NCI-H187 (cell line): ENCODE measurements at places on chromosomes 7 and 10.

DNA sequence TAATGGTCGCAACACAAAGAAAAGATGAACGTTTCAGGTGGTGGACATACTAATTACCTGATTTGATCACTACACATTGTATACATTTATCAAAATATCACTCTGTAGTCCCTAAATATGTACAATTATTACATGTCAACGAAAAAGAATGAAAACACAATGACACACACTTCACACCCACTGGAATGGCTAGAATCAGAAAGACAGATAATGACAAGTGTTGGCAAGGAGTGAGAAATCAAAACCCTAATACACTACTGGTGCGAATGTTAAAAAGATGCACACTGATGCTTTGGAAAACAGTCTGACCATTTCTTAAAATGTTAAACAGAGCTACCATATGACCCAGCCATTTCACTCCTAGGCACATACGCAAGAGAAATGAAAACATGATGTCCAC lies 2.3 kb downstream of the COA1 start:
- no peak for DNase-seq

DNA sequence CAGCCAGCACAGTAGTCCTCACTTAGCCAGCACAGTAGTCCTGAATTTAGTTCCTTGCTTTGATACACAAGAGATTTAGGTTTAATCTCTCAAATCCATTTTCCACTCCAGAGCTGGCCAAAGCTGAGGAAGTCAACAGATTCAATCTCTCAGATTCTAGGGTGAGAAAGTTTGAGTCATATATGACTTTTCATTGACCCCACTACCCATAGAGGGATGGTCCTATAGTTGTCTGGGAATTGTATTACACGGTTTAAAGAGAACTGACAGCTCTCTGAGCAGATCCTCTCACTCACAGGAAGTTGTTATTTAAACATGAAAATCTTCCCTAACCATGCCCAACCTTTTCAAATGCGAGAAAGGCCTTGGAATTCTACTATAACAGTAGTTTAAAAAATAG lies 641.8 kb upstream of the SEMA3D start:
- no peak for DNase-seq

DNA sequence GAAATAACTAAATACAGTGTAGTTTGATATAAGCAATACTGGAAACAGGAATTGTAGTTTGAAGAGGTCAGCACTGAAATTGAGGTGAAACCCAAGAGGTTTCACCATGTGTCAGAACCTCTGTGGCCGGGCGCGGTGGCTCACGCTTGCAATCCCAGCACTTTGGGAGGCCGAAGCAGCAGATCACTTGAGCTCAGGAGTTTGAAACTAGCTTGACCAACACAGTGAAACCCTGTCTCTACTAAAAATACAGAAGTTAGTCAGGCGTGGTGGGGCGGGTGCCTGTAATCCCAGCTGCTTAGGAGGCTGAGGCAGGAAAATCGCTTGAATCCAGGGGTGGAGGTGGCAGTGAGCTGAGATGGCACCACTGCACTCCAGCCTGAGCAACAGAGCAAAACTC lies 13.7 kb downstream of the AHCYL2 start:
- DNase-seq = no peak

DNA sequence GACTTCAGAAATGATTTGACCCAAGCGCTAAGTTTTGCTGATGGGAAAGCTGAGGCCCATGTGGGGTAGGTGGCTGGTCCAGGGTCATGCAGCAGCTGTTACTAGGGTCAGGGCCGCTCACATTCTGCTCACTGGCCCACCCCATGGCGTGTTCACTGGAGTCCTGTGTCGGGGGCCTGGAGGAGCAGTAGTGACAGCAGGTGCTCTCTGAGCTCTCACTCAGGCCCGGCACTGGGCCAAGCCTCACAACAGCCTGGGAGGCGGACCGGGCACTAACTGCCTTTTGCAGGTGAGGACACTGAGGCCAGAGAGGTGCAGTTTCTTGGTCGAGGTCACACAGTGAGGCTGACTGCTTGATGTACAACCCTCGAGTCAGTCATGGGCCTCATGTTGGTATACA lies 82.7 kb downstream of the GLRX3 start:
- no peak for DNase-seq

GRCh38 chr10:78134773-78135306 lies 101.2 kb downstream of the RPS24 start:
- DNase-seq = no peak

- no peak for DNase-seq
Observed at GRCh38 chr7:12674053-12674452, 13.4 kb upstream of the ARL4A start.

- DNase-seq = no peak
Observed at GRCh38 chr10:84846658-84847316, 518.4 kb downstream of the CCSER2 start.
